ENCODE measurements at places on chromosomes 7 and 10. TPM values are rescaled to one million over a fixed set of nuclear protein-coding genes. Genes with fewer than 3 reads are reported as not detected.

Gene ZNF117
- total RNA-seq = 7.9 TPM

Gene PDE1C
- total RNA-seq = 44.2 TPM

Gene EBLN1
- not detected for total RNA-seq

Gene CCDC172
- total RNA-seq = not detected

Gene KCNMA1
- total RNA-seq = 5.3 TPM

Gene KCNIP2
- total RNA-seq = 369 TPM

Gene OR9A2
- total RNA-seq = not detected

Gene SOSTDC1
- 8.0 TPM for total RNA-seq

Gene NCF1
- total RNA-seq = 1.9 TPM

Gene GIMAP8
- total RNA-seq = 16.6 TPM

Gene POMZP3
- 5.7 TPM for total RNA-seq

Gene FRG2B
- not detected for total RNA-seq

Gene GPR26
- not detected for total RNA-seq

Gene CALHM1
- total RNA-seq = not detected

Gene DNAH11
- 2.9 TPM for total RNA-seq

Gene WDFY4
- 2.6 TPM for total RNA-seq

Gene ENKUR
- total RNA-seq = not detected

Gene INPP5F
- 6.2 TPM for total RNA-seq

Gene TCAF2
- total RNA-seq = 0.55 TPM

Gene FGL2
- total RNA-seq = 20.8 TPM

Gene UCMA
- total RNA-seq = not detected

Gene CYP2C9
- not detected for total RNA-seq

Gene MAP3K8
- 13.1 TPM for total RNA-seq

Gene HOXA5
- 0.27 TPM for total RNA-seq

Gene CHCHD1
- total RNA-seq = 21.7 TPM

Gene TRPV6
- 0.24 TPM for total RNA-seq

Gene ODAD2
- 0.41 TPM for total RNA-seq

Gene PTPRE
- total RNA-seq = 14.2 TPM

Gene SPOCK2
- 9.8 TPM for total RNA-seq

Gene POU6F2
- 1.0 TPM for total RNA-seq

Data from left cardiac atrium (tissue), 4 donors.